Activated CD4-positive, alpha-beta T cell treated with anti-CD3 and anti-CD28 coated beads, Interleukin-2, amount 10 ng/mL, durations not matched to agents 7 days and 5 days (primary cell): ENCODE measurements at places on chromosomes 7 and 10.

DNA sequence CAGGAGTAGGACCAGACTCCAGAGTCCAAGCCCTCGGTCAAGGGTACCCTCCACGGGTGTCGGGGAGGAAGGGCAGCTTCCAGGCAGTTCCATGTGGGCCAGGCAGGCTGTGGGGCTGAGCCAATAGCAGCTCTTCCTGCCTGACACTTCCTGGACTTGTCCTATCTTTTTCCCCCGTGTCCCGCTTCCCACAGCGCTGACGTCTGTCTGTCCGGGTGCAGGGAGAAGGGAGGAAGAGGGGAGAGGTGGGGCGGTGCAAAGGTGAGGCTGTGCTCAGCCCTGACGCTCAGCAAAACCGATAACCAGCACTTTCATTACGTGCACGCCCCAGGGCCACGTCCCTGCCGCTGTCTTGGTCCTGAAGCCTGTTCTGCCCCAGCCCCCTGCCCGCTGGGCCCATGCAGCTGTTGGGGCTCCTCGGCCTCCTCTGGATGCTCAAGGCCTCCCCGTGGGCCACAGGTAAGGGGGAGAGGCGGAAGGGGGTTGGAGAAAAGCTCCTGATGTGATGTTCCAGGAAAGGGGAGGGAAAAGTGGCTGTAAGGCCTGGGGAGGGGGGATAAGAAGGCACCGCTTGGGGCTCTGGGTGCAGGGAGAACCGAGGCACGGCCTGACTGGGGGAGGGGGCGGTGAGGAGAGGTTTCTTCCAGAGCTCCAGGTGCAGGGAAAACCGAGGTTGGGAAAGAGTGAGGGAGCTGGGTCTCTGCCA, at the start of gene MUC3A:
MUC3A (plus strand) TSS at position 308 of the 706 bp plus-strand sequence; CDS start at position 399, 91 bp downstream.
- H3K4me1 ChIP-seq = no peaks in the 10 kb centered on the region
- H3K4me3 ChIP-seq = no peak within 1 kb of the TSS
- H3K36me3 ChIP-seq = no peaks in the 10 kb centered on the region

- H3K36me3 ChIP-seq = peaks cover 15% of the 10 kb centered on the region
- H3K27ac ChIP-seq = no peak overlapping the region
- no peaks in the 10 kb centered on the region for H3K27me3 ChIP-seq
- no peak overlapping the region for H3K4me3 ChIP-seq
- peaks cover 26% of the 10 kb centered on the region for H3K4me1 ChIP-seq
Measured at GRCh38 chr7:151063212-151063561, 3.8 kb downstream of the SLC4A2 start.

GRCh38 chr7:52168085-52168484, 851.5 kb upstream of the COBL start:
- no peaks in the 10 kb centered on the region for H3K36me3 ChIP-seq
- H3K4me3 ChIP-seq = no peak overlapping the region
- H3K4me1 ChIP-seq = no peaks in the 10 kb centered on the region

GRCh38 chr10:130169136-130169859, 33.1 kb downstream of the GLRX3 start:
- H3K36me3 ChIP-seq = peaks cover 60% of the 10 kb centered on the region
- no peak overlapping the region for H3K27ac ChIP-seq
- no peak for DNase-seq
- H3K4me3 ChIP-seq = no peak overlapping the region
- peaks cover 58% of the 10 kb centered on the region for H3K4me1 ChIP-seq

GRCh38 chr10:97744405-97745035, 7.6 kb downstream of the ZFYVE27 start:
- peaks cover 54% of the 10 kb centered on the region for H3K36me3 ChIP-seq
- no peak overlapping the region for H3K4me3 ChIP-seq
- H3K27ac ChIP-seq = no peak overlapping the region

DNA sequence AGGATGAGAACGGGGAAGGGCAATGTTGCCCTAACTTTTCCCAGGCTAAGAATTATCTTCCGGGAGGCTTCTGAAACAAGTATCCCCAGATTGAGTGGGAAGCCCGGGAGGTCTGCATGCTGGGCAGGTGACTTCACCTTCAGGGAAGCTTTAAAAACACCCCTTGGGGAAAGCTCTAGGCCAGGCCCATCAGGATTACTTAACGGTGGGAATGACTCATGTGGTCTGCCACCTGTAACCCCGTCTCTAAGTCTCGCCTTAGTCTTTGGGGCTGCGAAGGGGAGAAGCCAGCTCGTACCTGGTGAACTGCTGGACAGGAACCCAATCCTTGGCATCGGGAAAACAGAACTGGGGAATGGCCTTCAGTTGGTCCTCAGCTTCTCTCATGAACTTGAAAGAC, 80.1 kb upstream of the MKRN1 start:
- H3K27me3 ChIP-seq = peaks cover 9% of the 10 kb centered on the region
- no peaks in the 10 kb centered on the region for H3K4me1 ChIP-seq
- H3K36me3 ChIP-seq = no peaks in the 10 kb centered on the region
- H3K27ac ChIP-seq = no peak overlapping the region
- no peak for DNase-seq
- no peak overlapping the region for H3K4me3 ChIP-seq

- H3K27me3 ChIP-seq = no peaks in the 10 kb centered on the region
- no peaks in the 10 kb centered on the region for H3K4me1 ChIP-seq
- DNase-seq = no peak
- H3K4me3 ChIP-seq = no peak overlapping the region
- no peak overlapping the region for H3K27ac ChIP-seq
Measured at GRCh38 chr10:126314863-126315493, 73.3 kb downstream of the ADAM12 start.

GRCh38 chr7:18685971-18686370, 190.4 kb downstream of the HDAC9 start:
- peaks cover 4% of the 10 kb centered on the region for H3K4me1 ChIP-seq
- no peaks in the 10 kb centered on the region for H3K36me3 ChIP-seq
- H3K4me3 ChIP-seq = no peak overlapping the region
- DNase-seq = no peak
- no peak overlapping the region for H3K27ac ChIP-seq
- no peaks in the 10 kb centered on the region for H3K27me3 ChIP-seq

DNA sequence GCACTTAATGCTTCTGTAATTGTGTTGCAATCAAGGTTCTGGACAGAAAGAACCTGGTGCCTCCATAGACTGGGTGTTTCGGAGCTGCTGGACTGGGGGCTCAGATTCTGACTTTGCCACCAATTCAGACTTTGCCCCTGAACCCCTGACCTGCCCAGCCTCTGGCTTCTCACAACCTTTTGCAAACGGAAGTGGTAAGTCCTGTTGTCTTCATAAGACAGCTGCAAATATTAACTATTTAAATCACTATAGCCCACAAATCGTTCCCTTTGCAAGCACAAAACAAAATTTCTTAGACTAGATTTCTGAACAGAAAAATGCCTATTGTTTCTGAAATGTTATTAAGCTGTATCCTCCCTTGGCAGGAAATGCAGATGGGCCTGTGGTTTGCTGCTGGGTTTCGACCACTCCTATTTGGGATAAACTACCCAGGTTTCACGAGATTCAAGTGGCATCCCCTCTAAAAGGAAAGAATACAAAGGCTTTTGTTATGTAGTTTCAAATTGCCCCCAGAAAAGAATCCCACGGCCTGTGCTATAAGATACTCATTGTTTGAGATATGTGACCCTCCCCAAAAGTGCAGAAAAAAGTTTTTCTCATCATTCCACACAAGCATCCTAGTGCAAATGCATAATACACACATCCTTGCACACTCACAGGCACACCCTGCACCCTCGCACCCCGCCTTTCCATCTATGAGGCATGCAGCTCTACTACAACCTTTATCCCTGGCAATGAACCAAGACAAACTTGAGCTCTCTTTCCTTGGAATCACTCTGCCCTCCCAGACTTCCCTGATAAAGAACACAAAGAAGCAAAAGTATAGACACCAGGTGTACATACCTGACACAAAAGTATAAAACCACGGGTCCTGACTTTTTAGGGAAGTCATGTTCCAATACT, 209.1 kb downstream of the PRPF18 start:
- peak overlapping the region; percentile 30 for H3K4me3 ChIP-seq
- H3K36me3 ChIP-seq = no peaks in the 10 kb centered on the region
- peaks cover 3% of the 10 kb centered on the region for H3K27me3 ChIP-seq
- peak overlapping the region; percentile 82 for H3K27ac ChIP-seq
- peak; percentile 40 for DNase-seq

DNA sequence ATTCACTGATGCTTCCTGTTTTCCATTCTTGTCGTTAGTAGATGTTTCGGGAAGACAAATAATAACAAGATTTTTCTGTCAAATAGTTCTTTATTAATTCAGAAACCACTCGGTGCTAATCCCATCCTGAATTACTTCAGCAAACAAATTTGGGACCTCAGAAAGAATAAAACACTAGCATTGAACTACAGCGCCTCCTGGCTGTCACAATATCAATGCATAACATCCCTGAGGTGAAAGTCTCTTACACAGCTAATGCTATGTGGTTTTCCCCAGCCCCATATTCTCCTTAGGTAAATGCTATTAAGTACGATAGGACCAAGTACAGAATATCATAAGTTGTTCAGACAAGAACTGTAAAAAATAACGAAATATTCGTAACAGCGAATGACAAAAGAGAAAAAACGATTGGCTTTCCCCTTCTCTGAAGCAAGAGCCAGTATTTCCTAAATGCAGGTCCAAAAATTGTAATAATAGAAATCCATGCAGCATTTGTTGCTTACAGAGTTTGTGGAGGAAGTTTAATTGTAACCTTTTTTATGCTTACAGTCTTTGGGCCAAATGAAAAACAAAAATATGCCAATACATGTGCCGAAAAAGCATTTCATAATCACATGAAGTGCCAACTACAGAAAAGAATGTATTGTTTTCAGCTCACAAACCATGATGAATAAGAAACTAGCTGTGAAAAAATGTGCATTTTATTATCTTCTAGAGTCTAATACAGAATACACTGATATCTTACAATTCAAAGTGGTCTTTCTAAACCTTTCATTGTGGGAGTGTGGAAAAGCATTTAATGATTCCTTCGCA, 47.3 kb downstream of the MYPN start:
- H3K36me3 ChIP-seq = no peaks in the 10 kb centered on the region
- peaks cover 3% of the 10 kb centered on the region for H3K4me1 ChIP-seq
- H3K27me3 ChIP-seq = no peaks in the 10 kb centered on the region
- no peak overlapping the region for H3K4me3 ChIP-seq
- H3K27ac ChIP-seq = no peak overlapping the region
- DNase-seq = peak; percentile 75

DNA sequence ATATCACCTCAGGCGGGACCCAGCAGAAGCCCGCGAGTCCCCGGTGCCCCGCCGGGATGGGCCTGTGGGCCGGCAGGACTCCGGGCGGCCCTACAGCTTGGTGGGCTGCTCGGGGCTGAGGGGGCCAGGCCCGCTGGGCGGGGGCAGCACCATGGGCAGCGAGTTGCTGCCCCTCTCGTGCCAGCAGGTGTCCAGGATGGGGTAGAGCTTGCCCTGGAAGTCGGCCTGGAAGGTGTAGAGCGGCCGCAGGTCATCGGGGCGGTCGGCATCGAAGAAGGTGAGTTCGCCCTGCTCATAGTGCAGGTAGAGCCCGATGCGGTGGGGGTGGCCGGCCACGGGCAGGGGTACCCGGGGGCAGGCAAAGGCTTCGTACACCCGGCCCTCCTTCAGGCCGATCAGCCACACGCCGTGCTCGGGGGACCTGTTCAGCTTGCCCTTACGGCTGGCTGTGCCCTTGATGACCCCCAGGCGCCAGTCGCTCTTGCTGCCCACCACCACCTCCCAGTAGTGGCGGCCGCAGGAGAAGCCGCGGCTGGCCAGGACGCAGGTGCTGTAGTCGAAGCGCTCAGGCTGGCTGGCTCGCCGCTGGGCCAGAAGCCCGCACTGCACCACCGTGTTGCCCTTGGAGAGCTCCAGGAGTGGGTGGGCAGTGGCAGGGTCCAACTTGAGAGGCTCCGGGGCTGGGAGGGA, 4.3 kb upstream of the NSUN5 start:
- peaks cover 7% of the 10 kb centered on the region for H3K36me3 ChIP-seq
- no peaks in the 10 kb centered on the region for H3K27me3 ChIP-seq
- peaks cover 11% of the 10 kb centered on the region for H3K4me1 ChIP-seq
- no peak overlapping the region for H3K27ac ChIP-seq
- DNase-seq = no peak

GRCh38 chr10:13658871-13659685, 72.3 kb downstream of the PRPF18 start:
- H3K27ac ChIP-seq = no peak overlapping the region
- no peaks in the 10 kb centered on the region for H3K27me3 ChIP-seq

- DNase-seq = peak; percentile 8
- no peaks in the 10 kb centered on the region for H3K27me3 ChIP-seq
- H3K36me3 ChIP-seq = peaks cover 14% of the 10 kb centered on the region
- H3K4me1 ChIP-seq = no peaks in the 10 kb centered on the region
- H3K27ac ChIP-seq = no peak overlapping the region
Measured at GRCh38 chr10:121823993-121824463, 103.8 kb downstream of the ATE1 start.

- no peak overlapping the region for H3K4me3 ChIP-seq
- no peak overlapping the region for H3K27ac ChIP-seq
Measured at GRCh38 chr7:154504918-154505317, 452.7 kb downstream of the DPP6 start.

DNA sequence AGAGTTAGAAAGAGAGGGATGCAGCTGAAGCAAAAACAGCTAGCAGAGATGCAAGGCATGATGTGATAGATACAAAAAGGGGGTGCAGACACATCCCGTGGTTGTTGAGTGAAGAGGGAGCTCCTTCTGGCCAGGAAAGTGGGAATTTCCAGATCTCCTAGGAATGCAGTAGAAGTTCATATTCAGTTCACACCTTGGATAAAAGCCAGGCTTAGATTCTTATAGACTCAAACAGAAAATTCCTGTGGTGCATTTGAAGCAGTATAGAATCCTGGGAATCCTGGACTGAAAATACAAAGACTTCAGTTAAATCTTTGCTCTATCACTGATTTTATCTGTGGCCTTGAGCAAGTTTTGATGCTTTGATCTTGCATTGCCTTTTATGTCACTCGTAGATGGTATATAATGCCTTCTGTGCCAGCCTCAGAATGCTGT, 33.9 kb downstream of the SGPL1 start:
- no peak overlapping the region for H3K4me3 ChIP-seq
- H3K27me3 ChIP-seq = no peaks in the 10 kb centered on the region
- H3K27ac ChIP-seq = no peak overlapping the region
- peaks cover 1% of the 10 kb centered on the region for H3K36me3 ChIP-seq

DNA sequence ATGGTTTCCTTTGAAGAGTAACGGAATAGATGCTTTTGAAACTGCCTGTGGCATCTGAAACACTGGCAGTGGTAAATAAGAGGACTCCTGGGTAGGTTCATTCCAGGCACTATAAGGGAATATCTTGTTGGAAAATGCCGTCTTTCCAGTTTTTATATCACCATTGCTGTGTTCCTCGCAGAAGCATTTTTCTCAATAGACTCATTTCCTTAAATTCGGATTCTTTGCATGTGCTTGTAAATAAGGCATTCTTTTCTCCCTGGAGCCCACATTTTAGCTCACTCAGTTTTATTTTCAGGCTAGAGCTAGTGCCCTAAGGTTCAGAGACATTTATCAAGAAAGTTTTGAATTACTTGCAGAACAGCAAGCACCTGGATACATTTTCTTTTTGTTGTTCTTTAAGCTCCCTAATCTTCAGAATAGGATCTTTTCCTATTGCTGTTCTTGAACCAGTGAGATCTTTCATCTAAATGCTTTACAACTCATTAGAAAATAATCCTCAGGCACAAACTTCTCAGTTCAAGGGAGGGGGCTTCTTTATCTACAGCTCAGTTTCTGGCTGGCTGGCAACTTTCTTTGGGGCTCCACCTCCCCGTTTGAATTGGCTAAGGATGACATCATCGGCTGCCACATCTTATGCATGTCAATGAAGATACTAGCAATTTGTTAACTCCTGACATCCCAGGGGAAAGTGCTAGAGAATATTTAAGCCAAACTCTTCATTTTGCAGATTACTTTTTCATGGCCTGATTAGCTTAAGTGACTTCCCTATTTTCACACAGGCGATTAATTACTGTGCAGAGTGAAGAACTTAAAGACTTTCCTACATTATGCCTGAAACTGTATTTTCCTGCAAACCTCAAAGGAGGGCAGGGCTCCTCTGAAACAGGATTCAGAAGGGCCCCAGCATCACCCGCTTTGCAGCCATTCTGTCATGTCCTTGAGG, 133.7 kb upstream of the RSU1 start:
- no peak overlapping the region for H3K27ac ChIP-seq
- no peak overlapping the region for H3K4me3 ChIP-seq
- no peaks in the 10 kb centered on the region for H3K27me3 ChIP-seq
- H3K4me1 ChIP-seq = peaks cover 27% of the 10 kb centered on the region
